ENCODE measurements at places on chromosomes 12 and 14.

DNA sequence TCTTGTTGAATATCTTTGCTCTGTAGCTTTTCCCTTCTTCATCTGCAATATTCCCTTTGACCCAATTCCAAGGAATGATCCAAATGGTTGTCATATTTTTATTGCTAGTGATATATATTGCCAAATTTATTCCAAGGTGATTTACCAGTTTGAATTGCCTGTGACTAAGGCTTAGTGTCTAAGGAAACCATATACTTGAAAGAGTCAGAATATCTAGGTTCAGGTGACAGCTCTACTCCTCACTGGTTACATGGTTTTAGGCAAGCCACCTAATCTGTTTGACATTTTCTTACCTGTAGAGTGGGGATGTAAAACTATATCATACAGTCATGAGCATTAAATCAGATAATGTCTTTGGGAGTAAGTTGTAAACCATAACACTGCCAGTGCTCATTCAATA, 473.8 kb downstream of the NPAS3 start:
- H3K4me3 ChIP-seq: no peak overlapping the region
- no peak overlapping the region for H3K27ac ChIP-seq
- no peaks in the 10 kb centered on the region for H3K27me3 ChIP-seq

DNA sequence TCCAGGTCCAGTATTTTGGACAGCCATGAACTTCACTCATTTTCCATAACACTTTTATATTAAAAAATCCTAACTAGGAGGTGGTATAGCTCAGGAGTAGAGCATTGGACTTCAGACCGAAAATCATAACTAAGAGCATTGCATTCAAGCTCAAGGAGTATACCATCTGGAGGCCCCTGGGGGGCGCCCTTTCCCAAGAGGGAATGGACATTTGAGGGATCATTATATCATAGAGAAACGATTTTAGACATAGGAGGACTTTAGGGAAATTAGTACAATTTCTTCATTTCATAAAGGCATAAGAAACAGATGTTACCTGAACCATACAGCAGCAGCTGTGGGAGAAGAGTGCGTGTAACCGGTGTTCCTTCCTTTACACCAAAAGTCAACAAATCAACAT, 5.2 kb upstream of the ATG14 start:
- no peak overlapping the region for H3K4me3 ChIP-seq
- peaks cover 3% of the 10 kb centered on the region for H3K27me3 ChIP-seq
- peaks cover 9% of the 10 kb centered on the region for H3K4me1 ChIP-seq
- H3K27ac ChIP-seq: no peak overlapping the region

GRCh38 chr14:103735439-103735814, 19.8 kb downstream of the ZFYVE21 start:
- no peak overlapping the region for H3K4me3 ChIP-seq
- H3K4me1 ChIP-seq: no peaks in the 10 kb centered on the region

GRCh38 chr12:45762185-45763110, 32.9 kb downstream of the ARID2 start:
- H3K36me3 ChIP-seq: peaks cover 3% of the 10 kb centered on the region
- H3K27ac ChIP-seq: no peak overlapping the region
- no peaks in the 10 kb centered on the region for H3K27me3 ChIP-seq
- H3K4me3 ChIP-seq: no peak overlapping the region

- no peak overlapping the region for H3K27ac ChIP-seq
- H3K36me3 ChIP-seq: no peaks in the 10 kb centered on the region
- no peak for DNase-seq
- no peak overlapping the region for H3K4me3 ChIP-seq
- H3K4me1 ChIP-seq: no peaks in the 10 kb centered on the region
These were observed 75.8 kb upstream of the DDHD1 start for GRCh38 chr14:53228966-53229365.

DNA sequence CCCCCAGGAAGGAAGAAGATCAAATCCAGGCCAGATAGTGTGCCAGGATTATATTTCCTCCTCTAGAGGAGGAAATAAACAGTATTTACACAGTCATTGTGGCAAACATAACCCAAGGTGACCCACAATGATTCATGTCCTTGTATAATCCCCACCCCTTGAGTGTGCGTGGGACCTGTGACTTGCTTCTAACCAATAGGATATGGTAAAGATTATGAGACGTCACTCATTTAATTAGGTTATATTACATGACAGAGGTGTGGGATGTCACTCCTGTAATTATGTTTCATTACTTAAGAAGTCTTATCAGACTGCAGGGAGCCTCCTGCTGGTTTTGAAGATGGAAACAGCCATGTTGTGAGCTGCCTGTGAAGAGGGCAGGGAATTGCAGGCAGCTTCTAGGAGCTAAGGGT, 12.2 kb upstream of the CATSPERB start:
- H3K27me3 ChIP-seq: no peaks in the 10 kb centered on the region
- no peak overlapping the region for H3K4me3 ChIP-seq
- no peak for DNase-seq
- H3K4me1 ChIP-seq: no peaks in the 10 kb centered on the region

- DNase-seq: no peak
- no peaks in the 10 kb centered on the region for H3K4me1 ChIP-seq
- no peaks in the 10 kb centered on the region for H3K27me3 ChIP-seq
These were observed 97.3 kb downstream of the ESR2 start for GRCh38 chr14:64196814-64197411.

- H3K27me3 ChIP-seq: no peaks in the 10 kb centered on the region
- H3K27ac ChIP-seq: no peak overlapping the region
- H3K4me1 ChIP-seq: no peaks in the 10 kb centered on the region
- no peak overlapping the region for H3K4me3 ChIP-seq
- no peak for DNase-seq
These were observed 30.9 kb upstream of the MDM2 start for GRCh38 chr12:68776976-68777610.

- H3K27ac ChIP-seq: no peak overlapping the region
- no peak for DNase-seq
- H3K27me3 ChIP-seq: no peaks in the 10 kb centered on the region
These were observed 149.0 kb upstream of the PRMT8 start for GRCh38 chr12:3342051-3342450.

- no peaks in the 10 kb centered on the region for H3K4me1 ChIP-seq
- H3K27ac ChIP-seq: no peak overlapping the region
- no peak overlapping the region for H3K4me3 ChIP-seq
- H3K27me3 ChIP-seq: no peaks in the 10 kb centered on the region
- DNase-seq: no peak
These were observed 343.7 kb downstream of the CACNA1C start for GRCh38 chr12:2396448-2396871.

- no peak for DNase-seq
- H3K4me1 ChIP-seq: no peaks in the 10 kb centered on the region
- H3K27ac ChIP-seq: no peak overlapping the region
- no peaks in the 10 kb centered on the region for H3K36me3 ChIP-seq
These were observed 52.3 kb upstream of the TMCC3 start for GRCh38 chr12:94702696-94703095.

GRCh38 chr12:43113135-43113534, 438.9 kb downstream of the ADAMTS20 start:
- no peak overlapping the region for H3K27ac ChIP-seq
- H3K36me3 ChIP-seq: no peaks in the 10 kb centered on the region
